NCI-H774 (cell line): ENCODE measurements at places on chromosomes 1 and 21.
A peak's percentile ranks its signal among the peaks of the same experiment; 100 is the strongest.

- DNase-seq = peak; percentile 44
Observed at GRCh38 chr1:180269645-180270529, 39.8 kb downstream of the LHX4 start.

- no peak for DNase-seq
Observed at GRCh38 chr1:2525572-2525919, 850 bp downstream of the PANK4 start.

DNA sequence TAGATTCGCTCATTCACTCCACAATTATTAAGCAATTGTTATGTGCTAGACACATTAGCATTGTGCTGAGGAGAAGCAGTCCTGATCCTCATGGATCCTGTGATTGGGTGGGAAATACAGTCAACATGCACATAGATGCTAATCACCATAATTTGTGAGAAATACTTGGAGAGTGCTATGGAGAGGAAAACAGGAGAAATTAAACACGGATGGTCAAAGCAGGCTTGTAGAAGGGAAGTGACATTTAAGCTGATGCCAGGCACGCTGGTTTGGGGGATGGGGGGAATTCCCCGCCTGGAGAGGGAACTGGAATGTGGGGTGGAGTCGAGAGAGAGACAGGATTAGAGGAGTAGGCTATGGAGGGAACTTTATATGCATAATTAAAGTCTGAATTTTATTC lies 52.2 kb upstream of the L1TD1 start:
- DNase-seq = no peak

GRCh38 chr1:102858695-102859094 lies 249.6 kb downstream of the COL11A1 start:
- no peak for DNase-seq

GRCh38 chr21:34284666-34285065 lies 79.1 kb upstream of the KCNE2 start:
- DNase-seq = no peak

DNA sequence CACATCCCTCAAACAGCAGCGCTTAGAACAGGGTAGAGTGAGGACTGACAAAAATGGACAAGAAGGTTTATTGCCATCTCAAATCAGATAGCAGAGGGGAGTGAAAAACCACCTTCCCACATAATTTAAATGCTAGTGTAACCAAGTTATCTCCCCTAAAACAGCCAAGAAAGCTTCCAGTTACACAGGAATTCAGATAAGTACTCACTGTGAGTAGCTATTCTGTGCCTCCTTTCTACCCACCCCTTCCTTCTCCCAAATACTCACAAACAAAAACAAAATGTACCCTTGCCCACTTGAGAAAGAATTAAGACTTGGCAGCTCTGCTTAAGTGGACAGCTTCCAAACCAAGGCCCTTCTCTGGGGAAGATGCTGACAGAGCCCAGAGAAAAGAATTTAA lies 9.1 kb downstream of the OTUD7B start:
- DNase-seq = no peak

- DNase-seq = peak; percentile 35
Observed at GRCh38 chr1:60746278-60746791, 336.0 kb upstream of the NFIA start.

DNA sequence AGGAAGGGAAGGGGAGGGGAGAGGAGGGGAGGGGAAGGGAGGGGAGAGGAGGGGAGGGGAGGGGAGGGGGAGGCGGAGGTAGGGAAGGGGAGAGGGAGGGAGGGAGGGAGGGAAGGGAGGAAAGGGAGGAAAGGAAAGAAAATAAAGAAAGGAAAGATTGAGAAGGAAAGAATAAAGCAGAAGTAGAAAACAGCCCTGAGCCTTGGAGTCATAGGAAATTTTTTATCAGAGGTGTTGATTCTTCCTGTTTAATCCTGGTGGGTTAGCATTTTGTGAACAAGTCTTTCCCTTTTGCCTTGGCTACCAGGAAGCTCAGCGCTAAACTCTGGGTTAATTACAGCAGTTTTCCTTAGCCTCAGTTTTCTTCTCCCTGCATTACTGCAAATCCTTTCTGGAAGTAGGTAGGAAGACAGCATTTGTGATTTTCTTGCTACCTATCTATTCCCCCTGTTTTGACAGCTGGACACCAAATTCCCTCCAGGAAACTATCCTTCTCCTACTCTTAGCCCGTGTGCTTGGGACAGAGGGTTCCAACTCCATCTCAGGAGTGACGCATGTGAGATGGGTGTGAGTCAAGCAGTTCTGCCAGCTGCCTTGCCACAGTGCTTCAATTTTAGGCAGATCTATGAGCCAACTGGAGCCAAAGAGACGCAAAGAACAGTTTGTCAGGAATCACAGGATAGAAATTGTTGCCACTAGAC lies 26.9 kb downstream of the TOMM20 start:
- DNase-seq = no peak

DNA sequence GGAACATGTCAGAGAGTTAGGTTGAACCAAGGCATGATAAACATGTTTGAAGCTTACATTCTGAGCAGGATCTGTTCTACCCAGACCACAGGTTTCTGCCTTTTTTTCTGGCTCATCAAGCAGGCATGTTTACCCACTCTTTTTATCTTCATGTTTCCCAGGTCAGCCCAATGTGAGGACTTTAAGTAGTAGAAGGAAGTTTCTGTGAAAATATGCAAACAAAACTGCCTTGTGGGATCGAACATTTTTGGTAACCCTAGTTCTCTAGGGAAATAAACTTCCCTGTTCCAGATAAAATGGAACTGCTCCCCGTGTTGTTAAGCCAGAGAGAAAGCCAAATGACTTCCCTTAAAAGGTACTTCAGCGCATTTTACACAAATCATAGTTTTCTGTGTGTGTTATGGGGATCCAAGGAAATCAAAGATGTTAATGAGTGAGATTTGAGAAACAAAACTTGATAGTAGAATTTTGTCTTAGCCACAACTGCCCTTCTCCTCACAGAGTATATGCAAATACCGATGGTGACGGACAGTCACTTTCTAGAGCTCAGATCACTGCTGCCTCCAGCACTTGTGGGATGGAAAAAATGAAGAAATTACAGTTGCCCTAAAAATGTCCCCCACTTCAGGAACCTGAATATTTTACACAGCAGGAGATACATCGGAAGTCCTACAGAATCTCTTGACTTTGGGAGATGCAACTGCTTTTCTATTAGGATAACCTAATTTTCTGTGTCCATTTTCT lies 765 bp upstream of the HIPK1 start:
- no peak for DNase-seq
